HEK293T (cell line): ENCODE measurements at places on chromosomes 7 and 10.
A peak's percentile ranks its signal among the peaks of the same experiment; 100 is the strongest.

DNA sequence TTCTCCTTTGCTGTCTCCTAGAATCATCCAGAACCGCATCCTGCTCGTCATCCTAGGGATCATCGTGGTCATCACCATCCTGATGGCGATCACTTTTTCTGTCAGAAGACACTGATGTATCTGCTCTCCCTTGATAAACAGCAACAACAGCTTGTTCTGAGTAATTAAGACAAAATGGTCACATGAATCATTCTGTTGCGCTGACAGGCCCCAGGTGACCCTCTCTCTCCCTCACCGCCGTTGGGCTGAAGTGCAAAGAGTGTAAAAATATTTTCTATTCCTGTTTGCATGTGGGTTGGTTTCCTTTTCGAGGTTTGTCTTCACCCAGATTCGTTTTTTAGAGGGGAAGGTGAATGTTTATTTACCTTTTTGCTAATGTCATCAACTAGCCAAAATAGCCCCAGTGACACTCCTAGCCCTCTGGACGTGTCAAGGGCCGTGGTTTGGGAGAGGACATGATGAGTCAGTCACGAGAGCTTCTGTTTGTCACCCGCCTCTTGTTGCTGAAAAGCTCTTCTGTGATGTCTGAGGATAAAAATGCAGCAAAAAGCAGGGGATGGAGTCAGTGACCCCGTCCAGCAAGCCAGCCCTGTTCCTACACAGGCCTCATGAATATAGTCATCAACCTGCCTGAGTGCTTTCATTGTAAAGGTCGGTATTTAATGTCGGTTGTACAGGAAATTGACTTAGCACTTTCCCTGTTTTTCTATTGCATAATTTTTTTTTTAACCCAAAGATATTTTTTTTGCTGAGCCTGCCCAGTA, 134.6 kb upstream of the TCF7L2 start:
- no peak for DNase-seq

- no peak for DNase-seq
Measured at GRCh38 chr10:103127241-103127640, 65.8 kb downstream of the NT5C2 start.

DNA sequence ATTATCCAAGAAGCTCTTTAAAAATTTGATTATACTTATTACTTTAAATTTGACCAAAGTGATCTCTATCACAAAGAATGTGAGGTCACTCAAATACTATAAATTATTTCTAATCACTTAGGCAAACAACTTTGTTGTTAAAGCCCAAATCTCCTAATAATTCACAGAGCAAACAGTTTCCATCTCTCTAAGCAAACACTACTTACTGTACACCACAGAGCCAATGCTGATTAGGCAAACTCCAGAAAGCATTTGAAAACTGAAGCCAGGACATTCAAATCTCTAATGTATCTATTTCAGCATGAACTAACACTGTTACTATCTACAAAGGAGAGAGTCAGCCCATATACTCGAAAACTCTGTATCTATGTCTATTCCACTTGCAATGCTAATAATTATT, 107.1 kb downstream of the RNF32 start:
- no peak for DNase-seq

- DNase-seq: no peak
Measured at GRCh38 chr10:113552701-113553100, at the start of gene HABP2. Gene HABP2 (plus strand): TSS chr10:113553053. CDS start chr10:113553122, 69 bp downstream.

- no peak for DNase-seq
Measured at GRCh38 chr10:77840636-77841035, 85.9 kb downstream of the DLG5 start.

DNA sequence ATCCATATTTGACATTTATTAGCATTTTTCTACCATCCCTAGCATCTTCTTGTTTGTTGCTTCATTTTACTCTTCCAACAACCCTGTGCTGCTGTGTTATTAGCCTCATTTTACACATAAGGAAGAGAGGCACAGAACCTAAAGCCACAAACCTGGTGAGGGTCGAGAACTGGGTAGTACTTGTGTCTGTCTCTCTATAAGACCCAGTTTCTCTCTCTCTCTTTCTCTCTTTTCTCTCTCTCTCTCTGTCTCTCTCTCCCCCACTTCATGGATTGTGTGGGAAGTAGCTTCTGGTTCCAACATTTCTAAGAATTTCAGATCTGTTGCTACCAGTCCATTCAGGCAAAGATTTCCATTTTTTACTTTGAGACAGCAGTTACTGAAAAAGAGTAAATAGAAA, 1.4 kb upstream of the FRA10AC1 start:
- DNase-seq: no peak

GRCh38 chr7:18489624-18490023, 5.9 kb upstream of the HDAC9 start:
- DNase-seq: no peak

DNA sequence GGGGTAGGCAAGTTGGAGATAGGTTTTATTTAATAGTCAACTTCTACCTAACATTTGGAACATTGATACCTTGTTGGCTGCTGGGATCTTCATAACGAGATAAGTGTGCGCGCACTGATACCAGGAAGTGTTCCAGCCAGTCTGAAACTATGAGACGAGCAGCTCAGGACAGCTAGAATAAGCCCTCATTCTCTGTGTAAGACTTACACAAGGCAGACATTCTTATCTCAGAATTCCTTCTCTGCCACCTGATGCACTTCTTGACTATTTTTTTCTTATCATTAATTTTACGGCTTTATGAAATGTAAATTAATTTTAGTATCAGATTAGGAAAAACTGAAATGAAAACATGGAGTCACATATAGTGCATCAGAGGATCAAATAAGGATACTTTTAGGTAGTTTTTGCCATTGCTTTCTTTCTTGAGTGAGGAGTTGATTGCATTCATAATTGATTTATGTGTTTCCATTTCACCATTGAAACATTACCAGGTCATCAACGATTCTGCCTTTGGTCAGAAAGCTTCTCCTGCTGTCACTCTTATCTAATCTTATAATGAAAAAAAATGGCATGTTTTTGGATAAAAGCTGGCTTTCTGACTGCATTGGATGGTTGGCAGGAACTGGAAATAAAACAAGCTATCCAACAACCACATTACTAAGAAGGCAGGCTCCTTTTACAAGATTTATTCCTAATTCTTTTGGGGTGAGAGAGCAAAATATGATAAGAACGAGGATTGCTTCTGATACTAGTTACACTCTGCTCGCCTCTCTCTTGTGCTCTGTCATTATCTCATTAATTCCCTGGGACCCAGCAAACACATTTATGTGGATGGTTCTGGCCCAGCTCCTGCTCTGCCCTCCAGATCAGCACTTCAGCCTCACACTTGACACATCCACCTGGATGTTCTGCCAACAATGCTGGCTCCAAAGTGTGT, 40.4 kb upstream of the ABCB5 start:
- DNase-seq: no peak

DNA sequence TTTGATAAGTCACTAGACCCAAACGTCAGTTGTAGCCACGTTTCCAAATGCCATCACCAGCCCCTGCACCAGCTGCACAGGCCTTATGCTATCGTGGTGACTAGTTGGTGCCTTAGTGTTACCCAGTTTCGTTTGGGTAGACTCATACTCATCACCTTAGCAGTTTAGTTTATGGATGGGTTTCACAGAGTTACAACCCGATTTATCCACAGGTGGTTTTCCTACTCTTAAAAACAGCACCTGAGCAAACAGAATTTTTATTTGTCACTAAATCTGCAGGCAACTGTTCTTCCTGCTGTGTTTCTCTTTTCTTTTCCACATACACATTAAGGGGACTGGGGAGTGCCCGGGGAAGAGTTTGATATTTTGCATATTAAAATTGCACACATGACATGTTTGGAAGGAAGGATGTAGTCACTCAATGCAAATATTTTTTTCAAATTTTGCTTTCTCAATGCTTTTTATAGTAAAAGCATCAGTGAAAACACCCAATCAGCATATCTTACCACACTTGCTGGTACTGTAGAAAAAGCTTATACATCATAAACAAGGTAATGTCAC, 41.6 kb downstream of the PDSS1 start:
- DNase-seq: no peak

- no peak for DNase-seq
Measured at GRCh38 chr10:105855791-105856190, 1214.7 kb downstream of the SORCS3 start.

- DNase-seq: no peak
Measured at GRCh38 chr10:118843647-118844265, 89.0 kb upstream of the CACUL1 start.

GRCh38 chr7:83614112-83614511, 34.8 kb downstream of the SEMA3E start:
- DNase-seq: no peak

DNA sequence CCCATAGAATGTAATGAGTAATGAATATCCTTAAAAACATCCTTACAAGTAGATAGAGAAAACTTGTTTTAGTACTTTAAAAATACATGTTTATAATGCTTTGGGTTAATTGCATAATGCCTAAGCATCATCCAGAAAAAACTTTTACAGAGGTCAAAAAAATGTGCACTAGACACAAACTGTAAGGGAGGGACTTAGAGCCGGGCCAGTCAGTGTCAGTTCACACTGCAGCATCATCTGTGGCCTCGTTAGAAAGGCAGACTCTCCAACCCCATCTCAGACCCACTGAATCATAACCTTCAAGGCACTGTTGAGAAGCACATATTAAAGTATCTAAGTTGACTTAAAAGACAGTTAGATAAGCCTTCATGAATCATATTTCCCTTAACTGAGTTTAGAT, 230.1 kb upstream of the PRPS1L1 start:
- DNase-seq: peak; percentile 9

DNA sequence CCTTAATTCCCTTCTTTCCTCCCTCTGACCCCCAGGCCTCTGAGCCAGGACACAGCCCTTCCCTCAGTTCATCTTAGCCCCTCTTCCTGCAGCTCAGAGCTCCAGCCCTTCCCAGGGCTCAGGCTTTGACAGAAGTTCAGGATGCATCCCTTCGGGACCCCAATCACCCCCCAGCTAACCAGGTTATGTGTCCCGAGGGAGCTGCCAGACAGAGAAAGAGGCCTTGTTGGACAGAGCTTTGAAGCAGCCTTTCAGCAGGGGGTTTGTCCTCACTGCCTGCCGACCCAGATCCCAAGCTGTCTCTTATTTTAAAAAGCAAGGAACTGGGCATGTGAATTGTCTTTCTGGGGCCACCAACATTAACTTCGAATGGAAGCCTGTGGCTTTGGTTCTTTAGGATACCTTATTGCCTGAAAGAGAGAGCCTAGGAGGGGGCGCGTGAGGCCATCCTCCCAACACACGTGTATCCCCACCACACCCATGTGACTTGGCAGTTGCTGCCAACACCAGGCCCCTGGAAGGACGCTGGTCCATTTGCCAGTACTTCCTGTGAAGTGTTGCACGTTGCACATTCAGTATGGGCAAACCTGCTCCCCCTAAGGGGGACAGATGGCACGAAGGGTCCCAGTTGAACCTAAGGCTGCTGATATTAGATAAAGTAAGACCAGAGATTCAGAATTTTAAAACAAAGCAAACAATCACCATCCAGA, 858 bp downstream of the CCDC136 start:
- DNase-seq: no peak

DNA sequence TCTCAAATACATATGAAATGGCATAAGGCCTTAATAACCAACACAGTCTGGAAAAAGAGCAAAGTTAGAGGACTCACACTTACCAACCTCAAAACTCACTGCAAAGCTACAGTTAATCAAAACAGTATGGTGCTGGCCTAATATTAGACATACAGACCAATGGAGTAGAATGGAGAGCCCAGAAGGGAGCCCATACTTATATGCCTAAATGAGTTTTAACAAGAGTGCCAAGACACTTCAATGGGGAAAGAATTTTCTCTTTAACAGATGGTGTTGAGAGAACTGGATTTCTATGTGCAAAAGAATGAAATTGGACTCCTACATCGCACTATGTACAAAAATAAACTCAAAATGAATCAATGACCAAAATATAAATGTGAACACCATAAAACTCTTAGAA, 522.6 kb downstream of the AUTS2 start:
- no peak for DNase-seq

GRCh38 chr10:19204246-19204917, 155.8 kb downstream of the MALRD1 start:
- DNase-seq: no peak

- no peak for DNase-seq
Measured at GRCh38 chr7:34839645-34840044, 181.6 kb downstream of the NPSR1 start.

- peak; percentile 84 for DNase-seq
Measured at GRCh38 chr10:61662794-61663259, at the start of gene CABCOCO1. Gene CABCOCO1 (plus strand): TSS chr10:61662929. CDS start chr10:61662973, 44 bp downstream.

- DNase-seq: no peak
Measured at GRCh38 chr10:52984169-52984568, 211.6 kb upstream of the MBL2 start.

DNA sequence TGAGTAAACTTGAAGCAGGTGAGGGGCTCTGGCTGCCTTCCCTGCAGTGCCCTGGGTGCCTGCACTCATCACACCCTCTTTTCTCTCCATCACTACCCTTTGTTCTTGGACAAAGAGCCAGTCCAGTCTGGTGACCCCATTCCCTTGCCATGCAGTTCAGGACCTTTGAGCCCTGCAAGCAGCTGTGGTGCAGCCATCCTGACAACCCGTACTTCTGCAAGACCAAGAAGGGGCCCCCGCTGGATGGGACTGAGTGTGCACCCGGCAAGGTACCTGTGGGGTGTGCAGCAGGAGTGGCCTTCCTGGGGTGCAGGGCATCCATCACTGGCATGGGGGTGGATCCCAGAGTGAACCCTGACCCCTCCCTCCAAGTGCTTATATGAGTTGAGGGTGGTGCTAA, 48.7 kb downstream of the TBATA start:
- no peak for DNase-seq

- no peak for DNase-seq
Measured at GRCh38 chr10:59865101-59865500, 41.3 kb downstream of the CCDC6 start.

GRCh38 chr7:132440151-132440550, 136.1 kb downstream of the PLXNA4 start:
- no peak for DNase-seq

DNA sequence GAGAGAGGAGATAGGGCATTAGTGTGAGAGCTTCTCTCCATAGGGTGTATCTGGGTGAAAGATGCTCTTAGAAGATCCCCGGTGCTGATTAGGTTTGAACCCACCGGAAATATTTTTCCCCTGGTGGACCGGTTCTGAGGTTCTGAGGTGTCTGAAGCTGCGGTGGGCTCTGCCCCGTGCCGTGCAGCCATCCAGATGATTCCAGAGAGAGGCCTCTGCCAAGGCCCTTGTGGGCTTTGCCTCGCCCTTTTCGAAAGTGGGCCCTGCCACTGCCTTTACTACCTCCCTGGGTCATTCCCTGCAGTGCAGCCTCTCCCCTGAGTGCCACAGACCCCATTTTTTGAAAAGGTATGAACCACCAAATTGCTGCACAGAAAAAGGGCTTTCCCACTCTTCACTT, 2.8 kb downstream of the GIMAP8 start:
- no peak for DNase-seq

GRCh38 chr10:73293461-73293860, 41.0 kb upstream of the MRPS16 start:
- no peak for DNase-seq

GRCh38 chr10:97138174-97138573, 47.6 kb downstream of the SLIT1 start:
- DNase-seq: peak; percentile 42
